ENCODE measurements at places on chromosomes 16 and 17. TPM values are rescaled to one million over a fixed set of nuclear protein-coding genes. Genes with fewer than 3 reads are reported as not detected.

The MYH1 gene
- not detected for polyA plus RNA-seq

The CD300E gene
- 0.29 TPM for polyA plus RNA-seq

The TEKT5 gene
- polyA plus RNA-seq = 0.22 TPM

The CYGB gene
- 13.4 TPM for polyA plus RNA-seq

The TOB1 gene
- 44.1 TPM for polyA plus RNA-seq

The TRIM65 gene
- 11.1 TPM for polyA plus RNA-seq

Measured in right renal cortex interstitium (tissue), 3 donors.